HFF-Myc (cell line): ENCODE measurements at places on chromosomes 12 and 14.

- DNase-seq, result no peak
Measured at GRCh38 chr12:12790956-12791355, 5.5 kb downstream of the APOLD1 start.

DNA sequence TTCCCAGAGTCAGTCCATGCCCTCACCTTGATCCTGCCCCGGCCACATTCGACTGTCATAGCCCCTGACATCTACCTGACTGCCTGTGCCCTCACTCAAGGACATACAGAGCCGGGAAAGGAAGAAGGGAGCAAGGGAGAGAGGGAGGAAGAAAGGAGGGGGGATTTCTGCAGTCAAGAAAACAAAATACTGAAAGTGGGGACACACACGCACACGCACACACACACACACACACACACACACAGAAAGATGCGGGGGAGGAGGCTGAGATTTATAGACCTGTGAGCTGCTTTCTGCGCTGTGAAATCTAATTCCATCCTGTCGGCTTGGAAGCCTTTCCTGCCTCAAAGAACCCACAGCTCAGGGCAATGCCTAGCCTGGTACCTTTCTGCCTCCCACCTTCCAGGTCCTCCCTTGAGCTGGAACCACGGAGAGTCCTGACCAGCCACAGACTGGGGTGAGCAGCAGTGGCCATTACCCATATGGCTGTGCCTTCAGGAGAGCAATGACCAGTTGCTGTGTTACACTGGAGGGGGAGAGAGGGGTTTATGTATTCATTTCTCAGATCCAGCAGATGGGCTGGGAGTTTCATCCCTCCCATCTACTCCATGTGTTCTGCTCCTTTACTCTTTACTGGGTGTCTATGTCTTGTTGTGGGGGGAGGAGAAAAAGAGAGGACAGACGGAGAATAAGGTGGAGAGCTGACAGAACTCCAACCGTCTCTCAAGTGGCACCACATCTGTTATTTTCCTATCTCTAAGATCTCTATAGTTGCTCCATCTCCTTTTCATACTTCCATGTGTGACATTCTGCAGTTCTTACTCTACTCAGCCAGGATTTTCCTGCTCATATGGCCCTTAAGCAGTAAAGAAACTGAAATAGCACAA, 12.9 kb downstream of the C14orf93 start:
- DNase-seq, result no peak

DNA sequence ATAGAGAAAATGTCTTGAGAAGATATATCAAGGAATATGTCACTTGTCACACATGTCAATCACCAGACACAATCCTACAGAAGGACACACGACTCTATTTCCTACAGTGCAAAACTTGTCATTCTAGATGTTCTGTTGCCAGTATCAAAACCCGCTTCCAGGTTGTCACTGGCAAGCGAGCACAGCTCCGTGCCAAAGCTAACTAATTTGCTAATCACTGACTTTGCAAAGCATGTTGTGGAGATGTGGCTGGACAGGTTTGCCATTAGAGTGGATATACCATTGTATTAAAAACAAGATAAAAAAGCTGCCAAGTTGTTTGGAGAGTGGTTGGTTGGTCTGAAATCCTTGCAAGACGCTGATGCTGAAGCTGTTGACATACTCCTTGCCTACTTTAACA, 7.9 kb upstream of the SGPP1 start:
- no peak for DNase-seq

- no peak for DNase-seq
Measured at GRCh38 chr14:92649934-92650545, 98.4 kb downstream of the LGMN start.

- no peak for DNase-seq
Measured at GRCh38 chr12:87136330-87136976, 880.3 kb upstream of the MGAT4C start.

DNA sequence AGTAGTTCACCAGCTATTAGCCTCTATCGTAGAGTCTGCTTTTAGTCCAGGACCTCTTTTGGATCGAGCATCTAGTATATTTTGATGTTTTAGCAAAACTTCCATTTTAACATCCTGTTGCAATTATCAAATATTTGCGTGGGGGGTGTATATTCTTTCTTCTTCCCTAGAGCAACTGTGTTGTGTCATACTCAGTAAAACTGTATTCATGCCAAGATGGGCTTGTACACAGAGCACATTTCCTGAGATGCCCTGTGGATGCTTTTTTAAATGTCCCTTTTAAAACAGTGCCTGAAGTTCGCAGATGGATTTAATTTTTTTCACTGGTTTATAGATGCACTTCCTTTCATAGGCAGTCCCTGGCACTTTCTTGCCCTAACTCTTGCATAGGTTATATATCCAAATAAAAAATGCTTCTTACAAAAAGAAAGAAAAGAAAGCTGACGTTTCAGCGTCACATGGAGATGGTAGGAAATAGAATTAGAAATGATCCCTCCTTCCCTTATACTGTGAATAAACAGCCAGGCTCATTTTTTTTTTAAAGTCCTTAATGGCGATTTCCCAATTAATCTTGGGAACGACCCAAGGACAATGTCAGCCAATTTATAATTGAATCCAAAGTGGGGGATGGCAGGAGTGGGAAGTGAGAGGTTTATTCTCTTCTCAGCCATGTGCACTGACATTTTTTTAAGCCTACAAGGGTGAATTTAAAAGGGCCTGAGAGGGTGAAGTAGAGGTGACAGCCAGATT, 247.0 kb downstream of the SLC41A2 start:
- peak; percentile 95 for DNase-seq

- no peak for DNase-seq
Measured at GRCh38 chr12:9786726-9787717, 26.3 kb upstream of the CD69 start.
